ENCODE measurements at places on chromosomes 5 and 9. TPM values are rescaled to one million over a fixed set of nuclear protein-coding genes. Genes with fewer than 3 reads are reported as not detected.

DNA sequence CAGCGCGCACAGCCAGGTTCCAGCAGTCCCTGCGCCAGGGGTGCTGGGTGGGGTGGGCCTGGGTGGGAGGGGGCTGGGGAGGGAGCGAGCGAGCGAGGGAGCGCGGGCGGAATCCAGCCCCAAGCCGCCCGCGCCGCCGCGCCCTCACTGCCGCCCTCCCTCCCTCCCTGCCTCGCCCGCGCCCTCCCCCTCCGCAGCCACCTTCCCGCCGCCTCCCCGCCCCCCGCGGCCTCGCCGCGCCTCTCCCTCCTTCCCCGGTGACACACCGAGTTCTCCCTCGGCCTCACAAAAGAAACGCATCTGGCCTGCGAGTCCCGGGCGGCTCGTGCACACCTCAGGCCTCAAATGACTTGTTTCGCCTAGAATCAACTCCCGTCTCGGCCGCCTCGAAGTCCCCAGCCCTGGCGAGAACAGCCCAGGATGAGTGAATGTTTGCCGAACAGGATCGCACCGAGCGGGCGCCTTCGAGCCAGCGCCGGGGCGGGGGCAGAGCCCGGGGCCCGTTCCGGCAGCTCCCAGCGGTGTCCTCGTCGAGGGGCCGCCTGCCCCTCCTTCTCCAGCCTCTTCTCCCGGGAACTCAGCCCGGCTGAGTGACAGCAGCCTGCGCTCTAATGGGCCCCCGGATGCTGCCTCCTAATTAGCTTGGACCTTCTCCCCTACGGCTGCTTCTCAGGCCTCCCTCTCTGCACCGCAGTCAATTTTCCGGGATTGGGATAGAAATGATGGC lies 371 bp upstream of the PITX1 start:
- DNase-seq, result no peak

GRCh38 chr5:103360475-103360874 lies 101.9 kb downstream of the MACIR start:
- no peak for DNase-seq

DNA sequence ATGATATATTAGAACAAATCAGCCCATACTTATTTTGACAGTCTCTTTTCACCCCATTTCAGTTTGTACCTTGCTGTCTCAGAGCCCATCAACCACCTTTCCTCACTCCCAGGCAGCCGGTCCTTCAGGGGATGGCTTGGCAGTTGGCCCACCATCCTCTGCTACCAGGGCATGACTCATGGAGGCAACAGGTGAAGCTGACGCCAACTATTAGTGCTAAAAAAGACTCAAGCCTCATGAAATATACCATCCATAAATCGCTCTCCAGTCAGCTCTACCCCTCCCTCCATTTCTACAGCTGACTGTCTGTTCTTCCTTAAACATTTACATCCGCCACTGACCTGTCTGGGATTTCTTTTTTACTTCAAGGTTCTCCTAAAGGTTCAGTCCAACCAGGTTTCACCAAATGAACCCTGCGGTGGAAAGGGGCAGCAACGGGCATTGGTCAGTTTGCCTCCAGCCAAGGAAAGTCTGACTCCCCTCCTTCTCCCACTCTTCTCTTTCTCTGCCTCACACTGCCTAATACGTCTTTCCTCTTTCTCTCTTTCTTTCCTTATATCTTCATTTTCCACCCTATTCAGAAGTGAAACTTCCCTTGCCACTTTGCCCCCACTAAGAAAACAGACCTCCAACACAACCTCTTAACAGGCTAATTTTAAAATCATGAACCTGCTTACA lies 439.1 kb downstream of the RAB3C start:
- DNase-seq, result no peak

Gene FBP2
- not detected for polyA plus RNA-seq

All from BJ (cell line).